Activated T-helper 1 cell treated with Interleukin-2 at 50 U/mL for 16 hours (primary cell): ENCODE measurements at places on chromosomes 3 and 15.

- DNase-seq, result no peak
Observed at GRCh38 chr3:85193565-85193964, 234.8 kb downstream of the CADM2 start.

- DNase-seq, result no peak
Observed at GRCh38 chr3:68436619-68437401, 495.5 kb downstream of the TAFA4 start.

- peak; percentile 5 for DNase-seq
Observed at GRCh38 chr15:91055548-91056331, 33.3 kb upstream of the VPS33B start.

DNA sequence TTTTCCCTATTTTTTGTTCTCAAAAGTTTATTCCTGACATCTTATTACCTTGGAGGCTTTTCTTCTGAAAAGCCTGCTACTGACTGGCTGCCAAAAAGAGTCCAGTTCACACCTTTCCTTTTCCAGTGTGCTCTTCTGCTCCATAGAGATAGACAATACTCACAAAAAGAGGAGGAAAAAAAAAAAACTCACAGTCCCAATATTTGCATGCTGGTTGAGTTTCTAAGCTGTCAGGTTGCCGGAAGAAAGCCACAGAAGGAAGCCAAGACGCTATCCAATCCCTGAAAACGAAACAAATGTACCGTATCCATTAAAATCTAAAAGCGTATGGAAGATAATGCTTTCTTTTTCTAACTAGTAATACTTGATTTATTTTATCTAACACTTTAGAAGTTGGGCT lies 299.5 kb downstream of the CADM2 start:
- DNase-seq, result no peak

- no peak for DNase-seq
Observed at GRCh38 chr3:186268616-186269448, 93.2 kb downstream of the DGKG start.

DNA sequence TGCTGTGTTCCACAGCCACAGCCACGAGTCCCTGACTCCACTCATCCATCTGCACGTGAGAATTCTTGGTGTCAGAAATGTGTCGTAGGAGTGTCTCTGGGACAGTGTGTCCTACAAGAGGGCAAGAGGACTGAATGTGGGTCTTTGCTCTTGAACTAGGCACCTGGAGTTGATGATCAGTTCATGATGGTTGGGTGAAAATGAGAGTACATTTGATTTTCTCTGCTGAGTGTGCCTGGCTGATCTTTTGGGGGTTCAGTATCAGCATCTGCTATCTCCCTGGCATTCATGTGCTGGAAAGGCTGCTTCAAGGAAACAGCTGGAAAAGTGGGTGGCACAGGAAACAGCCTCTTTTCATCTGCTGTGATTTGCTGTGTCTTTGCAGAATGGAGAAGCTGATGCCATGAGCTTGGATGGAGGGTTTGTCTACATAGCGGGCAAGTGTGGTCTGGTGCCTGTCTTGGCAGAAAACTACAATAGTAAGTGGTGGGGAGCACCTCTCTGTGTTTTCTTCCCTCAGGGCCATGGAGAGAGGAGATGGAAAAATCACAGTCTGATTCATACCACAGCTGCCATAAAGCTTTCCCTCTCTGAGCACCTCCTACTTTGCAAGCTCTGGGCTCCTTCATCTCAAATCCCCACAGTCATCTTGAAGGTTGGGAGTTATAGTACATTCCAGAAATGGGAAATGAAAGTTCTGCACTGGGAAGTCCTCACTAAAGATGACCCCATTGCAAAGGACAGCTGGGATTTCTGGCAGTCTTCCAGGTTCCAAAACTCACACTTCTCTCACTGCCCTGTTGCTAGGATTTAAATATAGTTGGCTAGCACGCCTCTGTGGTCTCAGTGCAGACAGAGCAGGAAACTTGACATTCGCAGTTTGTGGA lies 17.8 kb downstream of the TF start:
- DNase-seq, result no peak

GRCh38 chr15:68056097-68056865 lies 2.2 kb downstream of the PIAS1 start:
- no peak for DNase-seq

DNA sequence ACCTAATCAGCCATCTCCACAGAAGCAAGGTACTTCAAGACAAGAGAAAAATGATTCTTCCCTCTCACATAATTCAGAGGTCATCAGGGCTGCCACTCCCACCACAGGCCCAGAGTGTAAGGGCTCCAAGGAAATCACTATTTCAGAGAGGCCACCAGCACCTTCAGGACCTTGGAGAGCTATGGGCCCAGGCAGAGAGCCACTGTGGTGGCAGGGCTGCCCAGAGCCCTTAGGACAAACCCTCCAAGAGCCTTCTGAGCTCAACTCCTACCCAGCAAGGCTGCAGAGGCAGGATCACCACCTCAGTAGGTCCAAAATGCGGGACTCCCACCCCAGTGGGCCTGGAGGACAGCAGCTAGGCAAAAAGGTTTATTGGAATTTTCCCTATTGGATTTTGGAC lies 17.9 kb upstream of the FAN1 start:
- no peak for DNase-seq

- no peak for DNase-seq
Observed at GRCh38 chr15:74829486-74829885, 3.1 kb downstream of the CPLX3 start.

- DNase-seq, result no peak
Observed at GRCh38 chr15:70420086-70420947, 322.6 kb upstream of the TLE3 start.

DNA sequence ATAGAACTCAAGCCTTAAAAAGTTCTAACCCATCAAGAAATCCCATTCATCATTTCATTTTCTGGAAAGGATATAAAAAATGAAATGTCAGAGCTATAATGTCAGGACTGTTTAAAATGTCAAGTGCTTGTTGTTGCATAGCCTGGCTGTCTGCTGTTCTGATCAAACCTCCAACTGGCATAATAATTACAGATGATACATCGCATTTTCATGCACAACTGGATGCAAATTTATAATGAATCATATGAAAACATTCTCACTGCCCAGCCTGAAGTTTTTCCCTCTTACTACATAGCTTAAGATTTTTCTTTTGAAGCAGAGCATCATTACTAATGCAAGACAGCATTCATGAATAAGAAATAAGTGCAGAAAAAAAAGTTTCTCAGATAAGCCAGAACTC lies 46.5 kb downstream of the GUCA1C start:
- DNase-seq, result no peak

GRCh38 chr3:125151442-125151817 lies 61.1 kb downstream of the SLC12A8 start:
- no peak for DNase-seq
